ENCODE measurements at places on chromosomes 12 and 14. TPM values are rescaled to one million over a fixed set of nuclear protein-coding genes. Genes with fewer than 3 reads are reported as not detected.

Gene GARIN6
- total RNA-seq, result not detected

Gene CACNA2D4
- 0.15 TPM for total RNA-seq

Gene DIP2B
- 30.2 TPM for total RNA-seq

Gene KCNC2
- total RNA-seq, result not detected

Gene KLRC3
- total RNA-seq, result 0.74 TPM

Gene CCDC197
- not detected for total RNA-seq

Gene LRRC9
- not detected for total RNA-seq

Gene PRH2
- total RNA-seq, result not detected

Gene ATG14
- total RNA-seq, result 7.1 TPM

Gene NCOR2
- 461 TPM for total RNA-seq

Gene IAPP
- not detected for total RNA-seq

Gene TAS2R30
- 0.74 TPM for total RNA-seq

Gene TMEM63C
- 2.4 TPM for total RNA-seq
